ENCODE measurements at places on chromosomes 13 and 19.
A peak's percentile ranks its signal among the peaks of the same experiment; 100 is the strongest.

GRCh38 chr19:927780-928401, 2.1 kb downstream of the ARID3A start:
- DNase-seq: no peak

DNA sequence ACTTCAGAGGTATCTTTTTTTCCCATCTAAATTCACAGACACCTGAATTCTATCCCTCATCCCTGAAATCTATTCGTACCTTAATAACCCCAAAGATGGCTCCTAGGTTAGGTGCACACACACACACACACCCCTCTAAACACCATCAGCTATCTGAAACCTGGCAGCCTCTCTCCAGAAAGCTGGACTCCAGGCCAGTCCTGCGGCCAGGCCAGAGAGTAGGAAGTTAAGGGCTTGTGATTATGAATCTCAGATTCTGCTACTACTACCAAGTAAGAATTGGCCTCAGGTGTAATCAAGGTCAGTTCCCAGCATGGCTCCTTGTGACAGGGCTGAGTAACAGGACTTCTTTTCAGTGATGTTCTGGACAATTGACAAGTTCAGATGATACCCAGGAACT, 244.2 kb upstream of the SERP2 start:
- no peak for DNase-seq

DNA sequence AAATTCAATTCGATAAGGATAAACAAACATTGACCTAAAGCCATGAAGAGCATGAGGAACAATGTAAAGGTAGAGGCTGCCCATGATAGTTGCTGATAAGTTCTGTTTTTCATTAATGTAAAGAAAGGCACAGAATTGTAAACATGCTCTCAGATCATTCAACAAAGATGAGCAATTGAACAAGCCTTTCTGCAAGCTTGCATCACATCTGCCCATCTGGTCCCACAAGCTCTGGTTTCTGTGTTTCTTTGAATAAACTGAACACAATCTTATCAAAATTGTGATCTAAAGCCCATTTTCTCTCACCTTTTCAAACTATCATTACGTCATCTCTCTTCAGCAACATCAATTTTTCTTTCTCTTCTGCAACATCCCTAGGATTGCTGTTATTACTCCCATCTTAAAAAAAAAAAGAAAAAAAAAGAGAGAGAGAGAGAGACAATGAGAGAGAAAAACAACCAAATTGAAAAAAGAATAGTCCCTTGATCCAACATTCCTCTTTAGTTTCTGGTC, 487.2 kb upstream of the GPC6 start:
- no peak for DNase-seq

DNA sequence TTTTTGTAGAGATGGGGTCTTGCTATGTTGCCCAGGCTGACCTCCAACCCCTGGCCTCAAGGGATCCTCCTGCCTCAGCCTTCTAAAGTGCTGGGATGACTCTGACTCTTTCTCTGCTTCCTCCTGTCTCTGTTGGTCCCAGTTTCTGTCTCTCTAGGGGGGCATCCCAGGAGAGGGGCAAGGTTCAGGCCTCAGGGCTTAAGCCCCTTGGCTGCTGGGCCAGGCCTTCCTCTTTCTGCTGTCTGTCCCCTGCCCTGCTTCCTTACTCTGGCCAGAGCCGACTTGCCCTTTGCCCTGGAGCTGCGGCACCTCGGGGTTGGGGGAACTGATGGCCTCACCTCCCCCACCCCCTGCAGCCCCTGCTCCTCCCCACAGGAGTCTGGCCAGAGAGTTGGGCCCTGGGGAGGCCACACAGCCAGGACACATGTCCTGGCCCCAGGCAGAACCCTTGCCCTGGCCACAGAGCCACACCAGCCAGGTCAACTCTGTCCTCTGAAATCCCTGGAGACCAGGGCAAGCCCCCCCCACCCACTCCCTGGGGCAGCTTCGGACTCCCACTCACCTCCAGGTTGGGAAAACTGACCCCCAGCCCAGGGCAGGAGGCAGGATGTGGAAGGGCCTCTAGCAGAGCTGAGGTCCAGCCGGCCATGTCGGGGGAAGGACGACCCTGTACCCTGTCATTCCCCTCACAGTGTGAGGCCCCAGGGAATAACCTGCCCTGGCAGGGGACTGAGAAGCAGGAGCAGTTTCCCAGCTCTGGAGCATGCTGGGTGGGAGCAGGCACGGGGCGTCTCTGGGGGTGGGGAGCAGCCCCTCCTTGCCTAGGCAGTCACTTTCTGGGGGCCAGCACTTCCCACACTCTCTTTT, 23.7 kb downstream of the CEBPA start:
- no peak for DNase-seq

DNA sequence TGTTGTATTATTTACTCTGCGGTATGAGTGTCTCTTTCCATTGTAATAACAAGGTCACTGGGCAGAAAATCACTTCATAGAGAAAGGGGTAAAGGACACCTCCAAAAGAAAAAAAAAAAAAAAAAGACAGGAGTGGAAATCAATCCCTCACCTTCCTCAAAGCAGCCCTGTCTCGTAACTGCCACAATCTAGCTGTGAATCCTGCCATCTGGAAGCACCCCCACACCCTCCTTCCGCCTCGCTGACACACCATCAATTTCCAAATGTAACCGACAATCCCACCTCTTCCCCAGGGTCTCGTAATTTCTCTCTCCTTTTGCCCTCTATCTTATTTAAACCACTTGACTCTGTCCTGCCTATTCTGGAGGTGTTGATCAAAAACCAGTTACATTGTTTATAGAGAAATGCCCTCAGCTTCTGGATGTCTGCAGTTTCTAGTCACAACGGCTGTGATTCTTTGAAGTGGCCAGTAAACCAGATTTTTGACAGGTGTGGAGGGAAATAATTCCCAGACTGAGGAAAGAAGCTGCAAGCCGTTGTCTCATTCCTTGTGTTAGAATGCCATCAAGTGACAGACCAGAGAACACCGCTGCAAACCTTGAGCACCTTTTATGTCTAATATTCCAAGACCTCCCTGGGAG, 9.1 kb upstream of the POP4 start:
- peak; percentile 60 for DNase-seq

- DNase-seq: no peak
Measured at GRCh38 chr19:33465371-33465770, 56.2 kb downstream of the PEPD start.

GRCh38 chr13:27855381-27855780, 63.1 kb downstream of the GSX1 start:
- no peak for DNase-seq

- DNase-seq: no peak
Measured at GRCh38 chr19:41698746-41699230, 9.6 kb upstream of the CEACAM5 start.

DNA sequence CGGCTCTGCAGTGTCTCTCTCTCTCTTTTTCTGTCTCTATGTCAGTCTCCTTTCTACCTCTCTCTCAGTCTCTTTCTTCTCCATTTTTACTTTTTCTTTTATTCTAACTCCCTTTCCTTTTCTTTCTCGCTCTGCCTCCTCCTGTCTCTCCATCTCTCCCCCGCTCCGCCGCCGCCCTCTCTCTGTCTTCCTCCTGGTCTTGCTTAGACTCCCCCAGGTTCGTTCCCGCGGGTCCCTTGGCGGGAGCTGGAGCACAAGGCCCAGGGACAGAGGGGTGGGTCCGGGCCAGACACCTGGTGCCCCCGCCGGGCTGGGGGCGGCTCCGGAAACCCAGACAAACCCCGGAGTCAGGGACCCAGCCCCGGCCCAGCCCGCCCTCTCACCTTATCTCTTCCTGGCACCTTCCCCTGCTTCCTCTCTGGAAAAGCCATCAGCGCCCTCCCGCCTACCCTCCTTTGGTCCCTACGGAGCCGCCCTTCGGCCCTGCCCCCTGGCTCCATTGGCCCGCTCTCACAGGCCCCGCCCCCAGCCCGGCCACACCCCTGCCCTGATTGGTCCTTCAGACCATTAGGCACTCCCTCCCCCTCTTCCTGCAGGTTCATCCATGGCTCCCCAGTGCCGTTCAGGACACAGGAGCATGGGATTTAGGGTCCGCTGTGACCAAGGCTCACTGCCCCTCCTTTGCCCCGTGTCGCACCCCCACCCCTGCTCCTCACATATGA, 15.4 kb upstream of the NOP53 start:
- DNase-seq: peak; percentile 87

DNA sequence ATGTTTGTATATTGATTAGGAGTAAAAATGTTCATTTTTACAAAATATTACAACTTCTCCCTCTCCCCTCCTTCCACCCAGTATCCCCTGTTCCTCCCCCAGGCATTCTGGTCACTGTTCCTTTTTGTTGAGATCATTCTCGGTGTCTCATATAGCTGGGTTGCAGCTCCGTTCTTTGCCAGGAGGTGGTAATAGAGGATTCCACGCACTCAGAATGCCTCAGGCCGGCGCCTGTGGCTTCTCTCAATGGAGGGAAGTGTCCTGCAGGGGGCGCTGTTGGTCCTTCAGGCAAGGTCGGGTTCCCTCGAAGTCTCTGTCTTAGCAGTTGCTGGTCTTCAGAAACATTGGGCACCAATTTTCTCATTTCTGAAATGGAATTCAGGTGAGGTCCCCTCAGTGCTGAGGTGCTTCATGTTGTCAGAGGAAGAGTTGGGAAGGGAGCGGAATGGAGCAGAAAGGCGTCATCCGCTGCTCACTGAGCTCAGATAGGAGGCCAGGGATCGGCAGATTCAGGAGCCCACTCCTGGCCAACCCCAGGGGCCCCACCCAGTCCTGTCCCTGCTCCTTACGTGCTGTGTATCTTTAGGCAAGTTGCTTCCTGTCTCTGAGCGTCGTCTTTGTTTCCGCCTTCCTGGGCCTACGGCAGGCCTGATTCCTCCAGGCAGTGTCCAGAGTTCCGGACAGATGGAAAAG, 10.3 kb upstream of the GARIN5A start:
- DNase-seq: peak; percentile 60

GRCh38 chr13:98157188-98157587, 14.3 kb downstream of the FARP1 start:
- DNase-seq: peak; percentile 67

DNA sequence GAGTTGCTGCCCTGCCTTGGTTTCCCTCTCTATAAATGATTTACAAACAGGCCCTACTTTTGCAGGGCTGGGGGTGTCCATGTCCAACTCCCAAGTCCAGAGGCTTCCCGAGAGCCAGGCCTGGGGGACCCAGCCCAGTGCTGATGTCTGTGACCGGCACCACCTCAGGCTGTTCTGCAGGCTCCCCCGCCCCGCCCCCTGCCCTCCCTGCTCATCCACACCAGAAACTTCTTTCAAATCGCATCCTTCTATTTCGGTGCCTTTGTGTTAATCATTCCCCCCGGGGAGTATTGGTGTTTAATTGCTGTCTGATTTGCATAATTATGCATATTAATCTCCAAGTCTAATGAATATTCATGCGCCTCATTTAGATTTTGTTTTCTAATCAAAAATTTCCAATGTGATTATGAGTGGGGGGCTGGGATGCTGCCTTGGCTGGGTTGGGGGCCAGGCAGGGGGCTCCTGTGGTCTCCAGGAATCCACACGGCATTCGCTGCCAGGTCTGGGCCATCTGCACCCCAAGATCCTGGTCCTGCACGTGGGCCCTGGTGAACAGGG, 19.1 kb downstream of the TCF3 start:
- no peak for DNase-seq

GRCh38 chr19:29917911-29918310, 24.1 kb upstream of the URI1 start:
- DNase-seq: no peak

GRCh38 chr19:30148039-30148790, 206.2 kb downstream of the URI1 start:
- no peak for DNase-seq

DNA sequence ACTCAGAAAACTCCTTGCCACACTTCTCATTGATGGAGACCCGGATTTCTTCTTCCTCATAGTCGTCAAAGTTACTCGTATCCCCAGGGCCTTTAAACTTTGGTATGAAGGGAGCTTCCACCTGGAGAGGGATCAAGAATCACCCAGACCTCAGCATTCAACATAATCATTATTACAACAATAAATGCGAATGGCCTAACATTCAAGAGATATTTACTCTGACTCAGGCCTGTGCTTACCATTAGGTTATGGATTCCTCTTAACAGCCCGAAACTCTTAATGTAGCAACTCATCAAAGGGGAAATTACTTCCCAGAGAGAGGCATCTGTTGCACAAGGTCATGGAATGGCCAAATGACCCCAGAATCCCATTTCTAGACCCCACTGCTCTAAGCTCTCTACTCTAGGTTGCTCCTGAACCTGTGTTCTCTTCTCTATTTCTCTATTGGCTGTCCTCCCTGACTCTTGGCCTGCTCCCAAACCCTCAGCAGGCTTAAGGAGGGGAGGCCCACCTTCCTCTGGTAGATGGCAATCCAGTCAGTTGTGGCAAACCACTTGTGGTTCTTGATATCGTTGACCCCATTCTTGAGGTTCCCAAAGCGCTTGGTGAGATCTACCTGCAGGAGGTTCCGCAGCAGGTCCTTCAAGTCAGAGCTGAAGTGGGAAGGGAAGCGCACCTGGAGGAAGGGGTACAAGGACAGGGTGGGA, 2.7 kb upstream of the SAMD1 start:
- no peak for DNase-seq

DNA sequence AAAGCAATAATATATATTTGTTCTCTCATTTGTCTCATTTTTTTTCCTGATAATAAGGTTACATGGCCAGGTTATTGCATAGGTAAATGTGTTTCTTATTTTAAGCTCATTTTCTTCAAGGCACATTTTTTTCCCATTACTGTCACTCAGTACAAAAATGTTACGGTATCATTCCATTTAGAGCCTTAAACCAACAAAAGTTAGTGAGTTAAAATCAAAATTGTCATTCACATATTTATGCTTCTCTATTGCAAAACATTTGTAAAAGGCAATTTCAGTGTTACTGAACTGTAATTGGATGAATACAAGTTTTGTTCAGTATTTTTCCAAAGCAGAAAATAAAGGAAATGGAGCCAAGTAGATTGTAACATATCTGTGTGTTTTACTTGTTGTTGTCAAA, 117.6 kb upstream of the MAB21L1 start:
- DNase-seq: no peak

DNA sequence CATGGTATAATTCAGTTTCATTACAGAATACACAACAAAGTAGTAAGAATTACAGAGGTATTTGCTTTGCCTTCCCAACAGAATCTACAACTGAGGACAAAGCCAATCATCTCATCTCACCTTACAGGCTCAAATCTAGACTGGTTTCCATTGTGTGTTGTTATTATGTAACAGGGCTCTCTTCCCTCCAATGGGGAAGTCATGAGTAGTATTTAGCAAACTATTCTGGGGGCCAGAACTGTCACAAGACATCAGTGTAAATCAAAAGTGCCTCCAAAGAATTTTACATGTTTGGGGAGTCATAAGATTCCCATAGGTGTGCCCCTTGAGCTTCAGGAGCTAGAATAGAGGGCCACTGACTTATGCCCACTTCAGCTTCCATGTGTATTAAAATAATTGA, 187.0 kb upstream of the EDNRB start:
- no peak for DNase-seq

DNA sequence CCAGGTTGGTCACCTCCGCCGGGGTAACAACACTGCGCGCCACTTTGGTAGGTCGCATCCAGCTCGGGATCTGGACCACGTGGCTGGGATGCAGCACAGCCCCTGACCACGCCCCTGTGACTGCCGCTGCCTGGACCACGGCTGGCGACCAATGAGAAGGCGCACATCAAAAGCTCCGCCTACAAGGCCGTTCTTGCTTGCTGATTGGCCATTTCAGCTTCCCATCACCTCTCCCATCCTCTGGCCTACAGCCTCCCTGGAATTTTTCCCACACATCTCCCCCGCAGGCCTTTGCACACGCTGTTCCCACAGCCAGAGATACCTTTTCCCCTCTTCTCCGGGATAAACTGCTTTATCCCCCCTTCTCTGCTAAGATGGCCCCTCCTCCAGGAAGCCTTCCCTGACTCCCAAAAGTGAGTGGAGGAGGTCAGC, 12.5 kb upstream of the MAP1S start:
- DNase-seq: peak; percentile 97

Measured in NCI-H82 (cell line).